Naive thymus-derived CD8-positive, alpha-beta T cell (primary cell): ENCODE measurements at places on chromosomes 7 and 10. TPM values are rescaled to one million over a fixed set of nuclear protein-coding genes. Genes with fewer than 3 reads are reported as not detected.

DNA sequence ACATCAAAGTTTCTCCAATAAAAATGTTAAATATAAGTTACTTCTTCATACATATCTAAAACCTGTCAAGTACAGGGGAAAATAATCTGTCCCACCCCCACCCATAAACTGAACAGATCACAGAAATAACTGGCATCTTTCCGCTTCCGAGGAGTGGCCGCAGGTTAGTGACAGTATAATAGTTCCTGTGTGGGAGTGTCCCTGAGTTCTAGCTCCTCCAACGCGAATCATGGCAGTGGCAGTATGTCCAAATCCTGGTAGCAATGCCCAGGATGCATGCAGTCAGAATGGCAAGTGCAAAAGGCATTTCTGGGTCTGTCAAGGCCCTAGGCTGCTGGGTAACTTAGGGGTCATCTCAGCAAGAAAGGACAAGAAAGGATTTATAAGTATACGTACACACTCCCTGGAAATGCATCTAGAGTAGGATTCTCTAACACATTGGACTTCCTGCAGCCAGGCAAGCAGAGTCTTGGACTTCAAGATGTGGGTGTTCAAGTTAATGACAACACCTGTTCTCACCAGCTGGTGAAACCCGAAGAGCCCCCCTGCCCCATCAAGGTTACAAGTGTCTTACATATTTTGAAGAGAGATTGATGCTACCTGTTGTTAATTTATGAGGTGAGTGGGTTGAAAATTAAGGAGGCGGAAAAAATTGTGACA, 94.4 kb upstream of the COL1A2 start:
- no peak for DNase-seq

- DNase-seq = no peak
Observed at GRCh38 chr7:148701414-148701813, 2.7 kb downstream of the CUL1 start.

The SHOC2 gene
- 57.7 TPM for polyA plus RNA-seq

GRCh38 chr10:51783941-51784340, 84.5 kb upstream of the CSTF2T start:
- no peak for DNase-seq
